ENCODE measurements at places on chromosomes 16 and 17.
A peak's percentile ranks its signal among the peaks of the same experiment; 100 is the strongest.

- no peak for DNase-seq
Measured at GRCh38 chr16:23504453-23505179, 5.7 kb downstream of the GGA2 start.

GRCh38 chr16:67148656-67149275 is 2.0 kb downstream of the B3GNT9 start:
- no peak for DNase-seq

DNA sequence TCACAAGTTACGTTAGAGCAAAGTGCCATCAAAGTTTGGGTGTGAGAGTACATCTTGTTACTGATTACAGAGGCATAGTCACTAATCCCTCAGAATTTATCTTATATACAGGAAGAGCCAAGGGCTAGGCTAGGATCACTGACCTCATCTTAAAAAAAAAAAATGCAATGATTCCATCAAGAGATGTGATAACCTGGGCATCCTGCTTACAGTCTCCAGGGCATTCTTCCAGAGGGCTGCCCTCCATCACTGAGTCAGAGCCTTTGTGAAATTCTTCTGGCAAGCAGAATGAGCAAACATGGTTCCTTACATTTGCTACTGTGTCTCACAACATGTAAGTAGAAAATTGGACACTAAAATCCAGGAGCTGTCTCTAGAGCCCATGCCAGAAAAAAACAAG is 410.6 kb downstream of the ZFHX3 start:
- no peak for DNase-seq

DNA sequence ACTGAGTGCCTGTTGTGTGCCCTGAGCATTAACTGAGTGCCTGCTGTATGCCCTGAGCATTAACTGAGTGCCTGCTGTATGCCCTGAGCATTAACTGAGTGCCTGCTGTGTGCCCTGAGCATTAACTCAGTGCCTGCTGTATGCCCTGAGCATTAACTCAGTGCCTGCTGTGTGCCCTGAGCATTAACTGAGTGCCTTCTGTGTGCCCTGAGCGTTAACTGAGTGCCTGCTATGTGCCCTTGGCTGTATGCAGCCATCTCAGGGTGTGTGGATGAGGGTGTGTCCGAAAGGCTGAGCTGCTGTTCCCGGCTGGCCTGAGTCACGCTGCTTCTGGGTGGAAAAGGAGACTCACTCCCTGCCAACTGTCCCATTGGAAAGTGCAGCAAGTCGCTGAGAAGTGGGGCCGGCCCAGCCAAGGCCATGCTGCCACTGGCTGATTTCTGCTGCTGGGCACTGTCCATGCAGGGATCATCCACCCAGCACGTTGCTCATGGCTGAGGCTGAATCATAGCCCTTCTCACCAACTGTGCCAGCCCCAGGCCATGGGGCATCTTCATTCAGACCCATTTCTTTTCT is 113.8 kb downstream of the OR1D5 start:
- no peak for DNase-seq

DNA sequence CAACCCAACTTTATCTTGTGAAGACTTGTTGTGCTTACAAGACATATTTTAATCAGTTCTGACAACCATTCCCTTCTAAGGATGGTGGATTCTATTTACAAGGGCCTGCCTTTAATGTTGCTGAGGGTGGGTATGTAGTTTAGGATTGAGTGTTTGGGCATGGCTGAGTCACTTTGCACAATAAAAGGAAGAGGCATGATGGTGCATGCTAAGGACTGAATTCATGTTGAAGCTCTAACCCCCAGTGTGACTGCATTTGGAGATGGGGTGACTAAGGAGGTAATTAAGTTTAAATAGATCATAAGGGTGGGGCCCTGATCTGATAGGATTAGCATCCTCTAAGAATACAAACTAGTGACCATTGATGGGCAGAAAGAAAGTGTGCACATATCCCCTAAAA is 196.1 kb upstream of the HS3ST3A1 start:
- DNase-seq: no peak

DNA sequence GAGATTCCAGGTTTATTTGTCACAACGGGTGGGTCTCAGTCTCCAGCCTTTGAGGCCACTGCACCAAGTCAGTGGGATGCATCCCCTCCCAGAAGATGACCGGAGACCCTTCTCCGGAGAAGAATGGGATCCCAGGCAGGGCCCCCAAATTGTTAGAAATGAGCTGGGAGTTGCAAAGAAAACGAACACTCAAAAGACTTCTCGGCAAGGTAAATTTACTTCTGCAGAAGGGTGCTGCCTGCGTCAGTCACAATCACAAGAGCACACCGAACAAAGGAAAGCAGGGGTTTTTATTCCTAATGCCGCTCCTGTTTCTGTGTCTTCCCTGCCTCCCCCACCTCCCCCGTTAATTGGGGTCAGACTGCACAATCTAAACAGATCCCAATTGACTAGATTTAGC is 61.4 kb downstream of the ATF7IP2 start:
- DNase-seq: no peak

DNA sequence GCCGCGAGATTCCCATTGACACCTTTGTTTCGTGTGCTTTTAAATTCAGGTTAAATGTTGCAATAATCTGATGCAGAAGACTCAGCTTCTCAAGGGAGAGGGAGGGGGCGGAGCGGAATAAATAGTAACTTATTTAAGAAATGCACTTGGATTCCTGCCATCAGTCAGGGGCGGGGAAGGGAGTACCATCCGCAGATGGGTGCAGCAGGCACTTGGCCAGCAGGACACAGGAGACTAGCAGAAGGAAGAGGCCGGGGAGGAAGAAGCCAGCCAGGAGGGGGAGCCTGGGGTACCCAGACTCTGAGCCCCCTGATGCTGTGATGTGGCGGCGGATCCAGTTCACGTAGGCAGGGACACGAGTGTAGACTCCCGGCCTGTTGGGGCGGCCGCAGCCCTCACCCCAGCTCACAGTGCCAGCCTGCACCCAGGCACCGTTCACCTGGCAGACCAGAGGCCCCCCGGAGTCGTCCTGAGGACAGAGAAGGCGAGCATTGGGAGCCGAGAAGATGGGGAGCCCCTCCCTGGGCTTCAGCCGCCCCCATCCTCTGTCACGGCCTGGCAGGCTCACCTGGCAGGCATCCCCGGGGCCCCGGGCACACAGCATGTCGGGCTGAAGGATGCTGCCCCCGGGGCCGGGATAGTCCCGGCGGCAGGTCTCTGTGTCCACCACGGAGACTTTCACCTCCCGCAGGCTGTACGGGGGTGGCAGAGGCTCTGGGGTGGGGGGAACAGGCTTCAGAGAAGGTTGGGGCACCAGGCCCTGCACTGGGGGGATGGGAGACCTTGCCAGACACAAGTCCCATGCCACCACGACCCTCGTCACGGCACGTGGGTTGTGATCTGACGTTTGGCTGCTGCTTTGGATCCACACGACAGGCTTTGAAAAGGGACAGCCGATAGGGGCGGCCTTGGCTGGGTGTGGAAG is 3.2 kb downstream of the TPSG1 start:
- DNase-seq: no peak

DNA sequence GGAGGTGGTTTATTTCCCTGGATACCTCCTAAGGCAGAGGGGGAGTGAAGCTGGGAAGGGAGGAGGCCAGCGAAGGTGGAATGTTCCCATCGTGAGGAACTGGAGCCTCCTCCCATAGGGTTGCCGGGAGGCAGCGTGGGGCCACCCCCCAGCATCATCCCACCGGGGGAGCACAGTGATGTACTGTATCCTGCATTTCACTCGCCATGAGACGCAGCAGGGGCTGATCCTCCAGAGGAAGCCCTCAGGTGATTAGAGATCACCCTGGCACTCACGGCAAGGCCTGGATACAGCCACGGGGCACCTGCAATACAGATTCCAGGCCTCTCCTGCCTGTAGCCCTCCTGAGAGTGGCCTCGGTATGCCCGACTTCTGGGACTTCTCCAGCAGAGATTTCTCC is 25.5 kb upstream of the BEAN1 start:
- DNase-seq: no peak

GRCh38 chr17:2711608-2712299 is at the start of gene CLUH:
CLUH (minus strand) TSS chr17:2711764; CDS start chr17:2711661, 103 bp downstream.
- DNase-seq: peak; percentile 80

- DNase-seq: no peak
Measured at GRCh38 chr17:59377410-59377809, 46.0 kb downstream of the YPEL2 start.

- DNase-seq: no peak
Measured at GRCh38 chr17:28057731-28058246, 15.3 kb downstream of the NLK start.

- no peak for DNase-seq
Measured at GRCh38 chr17:4497101-4497824, 1.4 kb upstream of the SPNS2 start.
